ENCODE measurements at places on chromosomes 7 and 10.

DNA sequence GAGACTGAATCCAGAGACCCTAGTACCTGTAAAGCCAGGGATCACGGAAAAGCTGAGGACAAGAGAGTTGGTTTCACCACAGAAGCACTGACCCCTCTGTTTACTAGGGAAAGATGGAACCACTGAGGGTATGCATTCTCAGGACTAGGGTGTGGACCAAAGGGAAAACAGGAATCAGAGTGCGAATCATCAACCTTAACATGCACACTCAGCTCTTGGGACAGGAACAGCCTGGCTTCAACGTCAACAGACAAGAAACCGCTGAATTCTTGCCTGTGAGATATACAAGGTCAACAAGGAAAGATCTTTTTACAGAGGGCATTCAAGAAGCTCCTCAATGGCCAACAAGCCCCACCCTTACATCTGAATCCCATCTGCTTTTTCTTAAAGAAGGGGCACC, 14.9 kb downstream of the TNRC18 start:
- DNase-seq, result peak; percentile 75

DNA sequence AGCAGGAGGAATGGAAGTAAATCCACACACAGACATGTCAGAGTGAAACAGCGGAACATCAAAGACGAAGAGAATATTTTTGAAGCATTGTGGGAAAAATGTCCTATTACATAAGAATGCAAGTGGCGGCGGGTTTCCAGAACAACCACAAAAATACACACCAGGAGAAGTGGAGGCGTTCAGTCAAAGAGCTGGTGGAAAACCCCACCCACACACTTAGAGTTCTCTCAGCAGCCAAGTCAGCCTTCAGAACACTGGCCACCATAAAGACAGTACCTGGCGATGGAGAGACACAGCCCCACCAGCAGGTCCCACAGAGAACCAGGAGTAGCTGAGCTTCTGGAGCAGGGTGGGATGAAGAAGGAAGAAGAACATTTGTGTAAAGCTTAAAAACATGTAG, 23.7 kb downstream of the NKX6-2 start:
- peak; percentile 17 for DNase-seq

- DNase-seq, result no peak
Observed at GRCh38 chr7:1140476-1141104, 19.4 kb downstream of the ZFAND2A start.

GRCh38 chr7:33887266-33887975, 17.9 kb upstream of the BMPER start:
- DNase-seq, result no peak

GRCh38 chr10:110967009-110967630, 47.7 kb downstream of the SHOC2 start:
- no peak for DNase-seq

DNA sequence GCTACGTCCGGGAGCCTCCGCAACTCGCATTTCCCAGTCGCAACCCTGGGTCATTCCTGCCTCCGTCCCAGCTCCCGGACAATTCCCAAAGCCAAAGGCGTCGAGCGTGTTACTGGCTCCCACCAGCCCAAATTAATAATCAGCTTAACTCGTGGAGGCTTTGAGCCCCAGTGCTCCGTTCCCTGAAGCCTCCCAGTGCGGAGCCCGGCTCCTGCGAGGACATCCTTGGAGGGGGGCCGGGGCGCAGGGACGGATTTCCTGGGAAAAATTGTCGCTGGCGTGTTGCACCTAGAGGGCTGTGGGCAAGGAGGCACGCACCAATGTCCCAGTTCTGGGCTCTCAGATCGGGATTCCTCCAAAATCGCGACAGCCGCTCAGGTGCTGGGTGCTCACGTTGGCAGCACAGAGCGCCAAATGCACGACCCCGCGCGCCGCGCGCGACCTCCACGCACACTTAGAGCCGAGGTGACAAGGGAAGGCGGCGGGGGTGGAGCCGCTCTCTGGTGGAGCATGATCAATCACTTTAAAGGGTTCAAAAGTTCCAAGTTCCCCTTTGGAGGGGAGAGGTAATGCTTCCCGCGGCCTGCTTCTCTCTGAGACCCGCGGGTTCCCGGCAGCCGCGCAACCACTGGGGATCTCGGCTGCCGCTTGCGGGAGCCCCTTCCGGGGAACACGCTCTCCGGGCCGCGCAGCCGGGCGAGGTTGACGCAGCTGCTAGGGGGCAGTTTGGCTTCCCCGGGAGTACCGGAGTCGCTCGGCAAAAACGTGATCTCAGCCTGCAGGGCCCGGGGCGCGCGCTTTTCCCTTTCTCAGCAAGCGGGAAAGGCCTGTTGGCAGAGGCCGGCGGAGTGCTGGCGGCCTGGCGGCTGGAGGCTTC, 25.5 kb downstream of the SKIDA1 start:
- DNase-seq, result no peak

DNA sequence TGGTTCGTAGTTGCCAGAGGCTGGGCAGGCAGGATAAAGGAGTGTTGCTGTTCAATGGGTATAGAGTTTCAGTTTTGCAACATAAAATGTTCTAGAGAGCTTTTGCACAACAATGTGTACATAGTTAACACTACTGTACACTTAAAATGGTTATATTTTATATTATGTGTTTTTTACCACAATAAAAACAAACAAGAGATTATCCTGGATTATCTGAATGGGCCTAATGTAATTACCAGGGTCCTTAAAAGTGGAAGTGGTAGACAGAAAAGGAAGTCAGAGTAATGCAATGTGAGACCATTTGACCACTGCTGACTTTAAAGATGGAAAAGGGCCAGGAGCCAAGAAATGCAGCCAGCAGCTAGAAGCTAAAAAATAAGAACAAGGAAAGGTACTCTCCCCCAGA, 159.7 kb downstream of the SGMS1 start:
- DNase-seq, result peak; percentile 6

GRCh38 chr7:152553671-152554317, 118.0 kb upstream of the KMT2C start:
- DNase-seq, result no peak

- DNase-seq, result no peak
Observed at GRCh38 chr7:29864656-29865055, 58.3 kb downstream of the WIPF3 start.

DNA sequence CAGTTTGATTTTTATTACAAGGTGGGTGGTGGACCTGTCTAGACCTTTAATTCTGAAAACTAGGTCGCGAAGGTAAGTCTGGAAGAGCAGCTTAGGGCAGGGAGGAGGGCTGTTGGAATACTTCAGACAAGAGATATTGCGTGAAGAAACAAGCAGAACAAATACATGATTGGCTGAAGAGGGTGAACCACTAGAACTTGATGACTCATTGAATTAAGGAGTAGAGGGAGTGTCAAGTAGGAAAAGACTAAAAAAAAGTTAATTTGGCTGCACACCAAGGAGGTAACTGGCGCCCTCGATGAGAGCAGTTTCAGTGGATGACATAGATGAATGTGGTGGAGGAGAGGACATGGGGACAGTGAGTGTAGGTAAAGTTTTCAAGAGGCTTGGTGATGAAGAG, 41.3 kb downstream of the WNT2 start:
- peak; percentile 65 for DNase-seq

- DNase-seq, result no peak
Observed at GRCh38 chr7:83452256-83452655, 196.7 kb downstream of the SEMA3E start.

GRCh38 chr7:83786858-83787257, 137.9 kb upstream of the SEMA3E start:
- DNase-seq, result no peak

DNA sequence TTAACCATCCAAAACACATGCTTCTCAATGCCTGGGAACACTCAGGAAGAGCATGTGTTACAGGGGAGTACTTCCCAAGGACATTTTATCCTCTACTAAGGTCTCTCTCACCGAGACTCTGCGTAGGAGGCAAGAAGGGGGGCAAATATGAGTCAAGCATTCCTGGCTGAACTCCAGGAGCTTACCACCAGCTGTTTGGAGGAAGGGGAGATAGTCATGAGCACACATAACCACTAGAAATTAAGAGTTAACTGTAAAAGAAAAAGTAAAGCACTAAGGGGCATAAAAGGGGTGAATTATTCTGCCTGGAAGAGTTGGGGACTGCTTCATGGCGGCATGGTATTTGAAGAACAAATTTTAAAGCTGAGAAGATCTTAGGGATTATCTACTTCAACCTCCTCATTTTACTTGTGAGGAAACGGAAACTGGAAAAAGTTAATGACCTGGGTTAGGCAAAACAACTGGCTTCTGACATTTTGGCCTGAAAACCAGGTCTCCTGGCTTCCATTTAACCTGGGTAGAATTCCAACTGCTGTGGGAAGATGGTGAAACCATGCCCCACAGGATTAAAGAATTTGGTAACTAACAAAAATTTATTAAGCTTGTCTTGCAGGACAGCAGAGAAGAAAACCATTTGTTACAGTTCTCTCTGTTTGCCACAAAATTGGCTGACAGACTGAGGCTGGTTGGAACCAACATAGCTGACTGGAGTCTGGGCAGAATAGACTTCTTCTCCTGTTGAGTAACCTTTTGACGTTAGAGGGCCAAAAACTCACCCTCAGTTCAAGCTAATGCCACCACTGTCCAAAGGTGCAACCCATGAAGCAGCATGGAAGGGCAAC, 85.5 kb downstream of the SLC25A13 start:
- peak; percentile 94 for DNase-seq

- DNase-seq, result peak; percentile 61
Observed at GRCh38 chr10:12348870-12349628, at the start of gene CAMK1D. TSS of gene CAMK1D (plus strand) at chr10:12349547.

GRCh38 chr10:22427101-22427500, 81.8 kb downstream of the SPAG6 start:
- peak; percentile 77 for DNase-seq

DNA sequence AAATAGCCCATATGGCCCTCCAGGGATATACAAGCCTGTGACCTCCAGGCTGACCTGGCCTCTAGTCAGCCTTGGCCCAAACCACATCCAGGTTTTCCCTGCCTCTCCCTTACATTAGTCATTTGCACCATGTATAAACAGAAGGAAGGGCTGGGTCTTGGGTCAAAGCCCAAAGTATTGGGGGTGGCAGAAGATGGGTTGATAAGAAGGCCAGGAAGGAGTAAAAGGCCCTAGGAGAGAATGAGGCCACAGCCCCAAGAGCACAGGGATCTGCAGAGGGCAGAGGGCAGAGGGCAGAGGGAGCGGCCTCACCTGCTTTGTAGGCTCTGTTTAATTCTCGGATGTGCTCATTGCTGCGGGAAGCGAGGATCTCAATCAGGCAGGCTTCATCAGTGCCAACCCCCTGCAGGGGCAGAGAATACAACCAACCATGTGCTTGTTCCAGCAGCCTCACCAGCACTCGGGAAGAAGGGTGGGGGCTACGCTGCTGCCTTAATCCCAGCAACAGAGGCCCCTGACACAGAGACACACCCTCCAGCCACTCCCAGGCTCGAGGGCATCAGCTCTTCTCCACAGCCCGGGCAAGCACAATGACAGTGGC, 31.3 kb downstream of the PLAC9 start:
- peak; percentile 76 for DNase-seq

- no peak for DNase-seq
Observed at GRCh38 chr7:37825038-37825437, 23.4 kb upstream of the NME8 start.

DNA sequence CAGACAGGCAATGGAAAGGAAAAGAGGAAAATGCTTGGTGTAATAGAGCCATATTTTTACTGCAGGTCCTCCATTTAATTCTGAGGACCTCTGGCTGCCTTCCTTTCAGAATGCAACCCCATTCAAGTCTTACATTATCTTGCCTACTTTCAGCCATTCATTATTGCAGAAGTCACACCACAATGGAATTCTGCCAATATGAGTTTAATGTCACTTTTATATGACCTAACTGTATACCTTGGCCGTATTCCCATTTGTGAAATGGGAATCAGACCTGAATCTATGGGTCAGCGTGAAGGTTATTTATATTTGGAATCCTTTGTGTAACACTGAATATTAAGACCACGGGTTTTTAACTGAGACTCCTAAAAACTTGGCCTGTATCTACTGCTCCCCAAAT, 241.7 kb upstream of the AOAH start:
- peak; percentile 20 for DNase-seq

DNA sequence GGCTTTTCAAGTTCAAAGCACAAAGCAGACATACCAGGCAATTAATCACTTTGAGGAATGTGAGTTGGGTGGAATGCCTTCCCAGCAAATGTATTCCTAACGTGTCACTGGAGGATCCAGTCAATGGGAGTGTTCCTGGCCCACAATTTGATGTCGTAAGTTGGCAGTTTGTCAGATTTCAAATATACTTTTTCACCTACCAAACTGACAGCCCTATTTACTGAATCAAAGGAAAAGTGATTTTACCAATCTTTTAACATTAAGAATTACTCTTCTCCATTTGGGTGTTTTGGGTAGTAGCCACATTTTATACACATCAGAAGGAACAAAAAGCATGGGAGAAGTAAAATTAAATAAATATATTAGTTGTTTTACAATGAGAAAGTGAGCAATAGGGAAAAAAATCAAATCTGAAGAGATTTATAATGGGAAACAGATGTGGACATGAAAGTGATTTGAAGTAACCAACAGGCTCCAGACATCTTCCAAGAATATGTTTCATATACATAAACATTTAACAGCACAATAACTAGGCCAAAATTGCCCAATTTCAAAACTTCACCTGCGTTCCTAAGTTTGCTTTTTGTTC, 222.9 kb downstream of the MTERF1 start:
- DNase-seq, result peak; percentile 99

- no peak for DNase-seq
Observed at GRCh38 chr7:528451-528850, 8.8 kb upstream of the PDGFA start.

- DNase-seq, result no peak
Observed at GRCh38 chr7:155593461-155594162, 47.3 kb upstream of the CNPY1 start.
